ENCODE measurements at places on chromosomes 3 and 15.

DNA sequence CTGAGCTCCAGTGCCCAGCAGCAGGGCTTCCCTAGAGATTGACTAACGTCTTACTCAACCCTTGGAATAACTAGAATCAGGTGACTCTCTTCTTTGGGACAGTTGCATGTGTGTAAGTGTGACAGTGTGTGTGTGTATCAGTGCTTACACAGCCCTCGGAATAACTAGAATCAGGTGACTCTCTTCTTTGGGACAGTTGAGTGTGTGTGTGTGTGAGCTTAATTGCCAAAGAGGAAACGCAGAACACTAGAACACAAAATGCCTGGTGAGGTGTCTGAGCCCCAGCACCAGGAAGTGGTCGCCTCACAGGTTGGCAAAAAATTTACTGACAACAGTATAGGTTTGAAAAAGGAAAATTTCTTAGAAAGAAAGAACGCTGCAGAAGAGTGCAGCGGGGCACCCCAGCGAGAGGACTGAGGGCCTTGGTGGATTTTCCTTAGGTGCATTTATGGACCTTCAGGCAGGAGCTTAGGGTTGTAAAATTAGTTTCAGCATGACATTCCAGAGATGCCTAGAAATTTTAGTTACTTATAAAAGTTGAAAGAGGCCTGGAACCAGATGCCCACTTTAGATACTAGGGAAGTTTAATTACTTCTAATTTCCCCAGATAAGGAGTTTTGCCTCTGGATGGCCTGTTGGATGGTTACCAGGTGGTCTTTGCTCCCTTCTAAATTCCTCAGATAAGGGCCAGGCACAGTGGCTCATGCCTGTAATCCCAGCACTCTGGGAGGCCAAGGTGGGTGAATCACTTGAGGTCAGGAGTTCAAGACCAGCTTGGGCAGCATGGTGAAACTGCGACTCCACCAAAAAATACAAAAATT is 3.7 kb upstream of the WDR82 start:
- no peak for DNase-seq

DNA sequence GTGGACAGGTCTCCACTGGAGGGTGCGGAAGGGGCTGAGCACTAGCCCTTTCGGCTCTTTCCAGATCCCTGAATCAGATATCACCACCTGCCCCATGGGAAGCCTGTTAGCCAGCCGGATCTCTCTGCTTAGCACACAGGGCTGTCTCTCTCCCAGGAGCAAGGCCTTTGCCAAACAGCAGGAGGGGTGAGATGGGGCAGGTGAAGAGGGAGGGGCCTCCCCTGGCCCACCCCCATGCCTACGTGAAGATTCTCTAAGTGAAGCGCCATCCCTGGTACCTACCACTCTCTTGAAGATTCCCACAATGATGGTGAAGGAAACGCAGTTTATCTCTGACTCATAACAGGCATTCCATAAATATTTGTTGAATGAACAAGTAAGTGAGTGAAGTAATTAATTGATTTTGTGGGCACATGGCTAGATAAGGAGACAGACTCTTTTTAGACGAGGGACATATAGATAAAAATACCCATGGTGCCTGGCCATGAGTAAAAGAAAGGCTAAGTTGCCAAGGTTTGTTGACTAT is 19.6 kb upstream of the HCN4 start:
- DNase-seq, result no peak

DNA sequence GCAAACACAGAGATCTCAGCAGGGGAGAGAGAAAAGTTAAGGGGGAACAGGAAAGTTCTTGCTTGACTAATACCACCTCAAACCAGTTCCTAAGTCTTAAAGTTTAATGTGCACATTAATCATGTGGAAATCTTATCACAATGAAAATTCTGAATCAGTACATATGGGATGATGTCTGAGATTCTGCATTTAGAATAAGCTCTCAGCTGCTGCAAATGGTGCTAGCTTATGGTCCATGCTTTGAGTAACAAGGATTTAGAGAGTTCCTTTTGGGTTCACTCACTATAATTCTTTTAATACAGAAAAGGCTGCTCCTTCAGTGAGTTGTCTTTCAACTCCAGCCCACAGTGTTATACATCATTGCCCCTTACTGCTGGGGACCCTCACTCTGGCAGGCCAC is 99.5 kb upstream of the THRB start:
- DNase-seq, result no peak

GRCh38 chr3:68363796-68364195 is 568.6 kb downstream of the TAFA4 start:
- no peak for DNase-seq

DNA sequence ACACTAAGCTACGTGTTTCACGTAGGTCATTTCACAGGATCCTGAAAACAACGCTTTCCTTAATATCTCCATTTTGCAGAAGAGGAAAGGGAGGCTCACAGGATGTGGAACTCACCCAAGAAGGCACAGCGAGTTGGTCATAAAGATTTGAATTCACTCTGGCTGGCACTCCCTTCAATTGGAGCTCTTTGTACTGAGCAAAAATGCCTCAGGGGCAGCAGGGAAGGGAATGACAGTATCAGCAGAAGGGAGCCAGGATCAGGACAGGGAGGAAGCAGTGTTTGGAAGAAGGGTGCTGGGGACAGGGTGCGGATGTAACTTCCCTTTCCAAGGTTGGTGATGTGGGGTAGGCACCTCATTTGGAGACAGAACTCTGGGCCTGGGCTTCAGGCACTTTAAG is 1.1 kb upstream of the ST6GAL1 start:
- no peak for DNase-seq

DNA sequence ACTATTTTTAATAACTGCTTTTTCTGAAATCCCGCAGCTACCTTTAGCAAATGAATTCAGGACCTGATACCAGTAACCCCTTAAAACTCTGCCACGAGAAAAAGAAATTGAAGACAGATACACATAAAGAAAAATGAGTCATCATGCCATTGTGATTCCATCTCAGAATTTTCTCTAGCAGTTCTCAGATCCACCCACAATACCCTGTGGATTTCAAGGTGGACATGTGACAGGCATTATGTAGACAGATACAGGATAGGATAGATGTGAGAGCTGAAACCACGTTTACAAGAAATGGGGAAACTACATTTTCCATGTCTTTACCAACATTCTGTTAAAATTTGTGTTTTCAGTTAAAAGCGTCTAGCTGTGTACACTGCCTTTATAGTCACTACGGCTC is 291.9 kb upstream of the NR2F2 start:
- no peak for DNase-seq

DNA sequence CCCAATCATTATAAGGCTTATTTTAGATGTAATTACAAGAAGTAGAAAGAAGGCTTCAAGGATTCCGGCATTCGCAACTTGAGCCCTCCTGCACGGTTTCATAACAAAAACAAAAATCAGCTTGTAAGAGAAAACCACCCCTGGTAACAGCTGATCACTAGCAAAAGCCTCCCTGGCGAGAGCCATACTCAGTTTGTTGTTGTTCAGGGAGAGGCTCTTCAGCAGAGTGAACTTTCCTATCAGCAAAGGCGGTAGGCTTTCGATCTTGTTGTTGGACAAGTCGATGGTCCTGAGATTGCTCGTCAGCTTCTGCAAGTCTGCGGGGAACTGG is 710 bp downstream of the LRRC57 start:
- no peak for DNase-seq

GRCh38 chr15:69388260-69388705 is 25.9 kb upstream of the KIF23 start:
- no peak for DNase-seq

DNA sequence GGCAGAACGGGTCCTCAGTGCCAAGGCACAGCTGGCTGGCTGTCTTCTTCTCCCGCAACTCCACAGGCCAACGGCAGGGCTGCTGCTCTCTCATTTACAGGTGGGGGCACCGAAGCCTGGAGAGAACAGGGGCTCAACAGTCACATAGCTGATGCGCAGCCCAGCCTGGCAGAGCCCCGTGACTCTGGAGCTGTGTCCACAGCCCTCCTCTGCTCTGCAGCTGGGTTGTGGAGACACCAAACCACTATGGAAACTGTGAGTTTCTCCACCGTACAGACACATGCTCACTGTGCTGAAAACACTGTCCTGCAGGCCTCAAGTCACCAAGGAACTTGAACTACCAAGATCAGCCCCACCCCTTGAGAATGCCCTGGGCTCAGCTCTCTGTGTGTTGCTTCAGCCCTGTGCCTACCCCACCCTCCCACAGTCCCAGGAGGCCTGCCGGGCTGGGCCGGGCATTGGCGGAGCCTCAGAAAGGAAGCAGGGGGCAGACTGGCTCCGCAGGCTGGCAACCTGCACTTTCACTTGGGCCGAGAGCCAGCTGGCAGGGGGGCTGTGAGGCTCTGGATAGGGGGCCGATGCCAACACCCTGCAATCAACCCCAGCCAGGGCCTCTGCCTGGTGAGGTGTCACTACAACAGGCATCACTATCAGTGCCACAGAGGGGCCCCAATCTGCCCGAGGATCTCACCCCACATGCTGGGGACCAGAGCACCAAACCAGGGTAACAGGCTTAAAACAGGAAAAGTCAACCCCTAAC is 113.7 kb upstream of the RPL32 start:
- peak; percentile 77 for DNase-seq

- no peak for DNase-seq
Observed at GRCh38 chr3:159340877-159341500, 539.1 kb downstream of the MFSD1 start.

GRCh38 chr15:64634576-64635498 is 140.6 kb downstream of the RBPMS2 start:
- DNase-seq, result no peak

GRCh38 chr3:150739877-150740645 is 22.9 kb downstream of the SIAH2 start:
- no peak for DNase-seq

GRCh38 chr3:27590437-27591298 is 106.5 kb upstream of the SLC4A7 start:
- DNase-seq, result no peak

DNA sequence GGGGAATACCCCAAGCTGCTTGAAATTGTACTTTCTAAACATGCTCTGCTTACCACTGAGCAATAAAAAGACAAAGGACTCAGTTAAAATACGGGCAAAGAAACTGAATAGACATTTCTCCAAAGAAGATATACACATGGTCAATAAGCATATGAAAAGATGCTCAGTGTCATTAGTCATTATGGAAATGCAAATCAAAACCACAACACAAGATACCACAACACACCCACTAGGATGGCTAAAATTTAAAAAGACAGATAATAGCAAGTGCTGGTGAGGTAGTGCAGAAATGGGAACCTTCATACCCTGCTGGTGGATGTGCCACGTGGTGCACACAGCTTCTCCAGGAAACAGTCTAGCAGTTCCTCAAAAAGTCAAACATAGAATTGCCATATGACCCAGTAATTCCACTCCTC is 21.3 kb downstream of the LRIG1 start:
- DNase-seq, result no peak

DNA sequence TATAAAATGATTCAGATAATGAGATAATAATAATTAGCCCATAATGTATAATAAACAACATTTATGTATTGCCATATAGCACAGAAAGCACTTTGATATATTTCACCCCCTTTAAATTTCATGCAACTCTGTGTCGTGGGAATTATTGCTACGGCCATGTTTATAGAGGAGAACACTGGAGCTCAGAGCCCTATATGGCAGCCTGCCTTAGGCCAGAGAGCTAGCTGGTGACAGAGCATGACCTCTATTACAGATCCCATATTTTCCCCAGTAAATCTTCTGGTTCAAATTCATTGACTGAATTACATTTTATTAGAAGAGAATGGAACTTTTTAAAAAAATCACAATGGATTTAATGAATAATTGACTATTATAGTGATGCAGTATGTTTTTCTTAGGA is 25.0 kb downstream of the USP13 start:
- DNase-seq, result no peak

- DNase-seq, result no peak
Observed at GRCh38 chr15:53671545-53671944, 87.9 kb downstream of the WDR72 start.

DNA sequence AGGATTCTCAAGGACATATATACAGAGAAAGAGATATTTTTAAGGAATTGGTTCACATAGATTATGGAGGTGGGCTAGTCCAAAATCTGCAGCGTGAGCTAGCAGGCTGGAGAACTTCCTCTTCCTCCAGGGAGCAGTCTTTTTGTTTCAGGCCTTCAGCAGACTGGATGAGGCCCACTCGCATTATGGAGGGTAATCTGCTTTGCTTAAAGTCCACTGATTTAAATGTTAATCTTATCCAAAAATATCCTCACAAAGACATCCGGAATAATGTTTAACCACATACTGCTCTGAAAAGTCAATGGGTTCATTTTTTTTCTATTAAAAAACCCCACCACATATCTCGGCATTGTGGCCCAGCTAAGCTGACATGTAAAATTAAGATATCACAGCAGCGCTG is 22.2 kb upstream of the NRROS start:
- no peak for DNase-seq

DNA sequence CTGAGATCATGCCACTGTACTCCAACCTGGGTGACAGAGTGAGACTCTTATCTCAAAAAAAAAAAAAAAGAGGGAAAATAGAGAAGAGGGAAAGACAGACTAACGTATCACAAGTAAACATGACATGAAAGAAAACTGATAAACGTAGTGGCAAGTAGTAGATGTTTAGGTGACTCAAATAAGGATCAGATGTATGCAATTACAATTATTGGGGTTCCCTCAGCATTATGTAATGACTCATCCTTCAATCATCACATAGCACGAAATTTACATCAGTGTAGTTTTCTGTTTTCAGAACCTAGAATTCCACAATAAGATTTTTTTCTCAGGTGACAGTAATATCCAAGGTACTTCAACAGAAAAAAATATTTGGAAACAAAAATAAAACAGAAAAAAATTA is 46.6 kb downstream of the DPP8 start:
- DNase-seq, result no peak

DNA sequence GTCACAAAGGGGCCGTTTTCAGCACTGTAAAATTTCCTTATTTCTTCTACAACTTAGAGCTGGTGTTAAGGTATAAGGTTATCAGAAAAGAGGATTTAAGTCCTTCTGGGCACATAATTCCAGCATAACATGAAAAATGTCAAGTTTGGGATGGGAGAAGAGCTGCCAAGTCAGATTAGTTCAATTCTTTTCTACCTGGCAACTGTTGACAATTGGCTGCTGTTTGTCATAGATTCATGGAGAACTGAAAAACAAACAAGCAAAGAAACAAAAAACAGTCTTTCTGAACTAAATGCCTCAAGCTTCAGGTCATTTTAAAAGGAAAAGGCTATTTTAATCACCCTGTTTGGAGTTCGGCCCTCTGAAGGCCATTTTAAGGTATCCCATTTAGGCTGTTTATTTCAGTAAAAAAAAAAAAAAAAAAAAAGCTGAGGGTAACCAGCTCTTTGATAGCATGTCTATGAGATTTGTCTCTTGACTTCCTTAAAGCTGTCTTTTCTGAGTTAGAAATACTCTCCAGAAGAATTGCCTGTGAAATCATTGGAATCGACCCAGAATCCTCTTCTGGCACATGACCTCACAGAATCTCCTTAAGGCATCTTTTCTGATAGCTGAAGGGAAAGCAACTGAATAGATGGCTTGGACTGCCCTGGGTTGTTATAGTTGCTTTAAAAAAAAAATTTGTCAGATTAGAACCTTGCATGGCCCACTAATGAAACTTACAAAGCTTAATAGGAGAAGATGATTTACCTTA is 173.3 kb downstream of the SEMA6D start:
- no peak for DNase-seq

- no peak for DNase-seq
Observed at GRCh38 chr3:150764566-150764965, 1.6 kb upstream of the SIAH2 start.

- no peak for DNase-seq
Observed at GRCh38 chr3:82100378-82100777, 338.9 kb upstream of the GBE1 start.

GRCh38 chr3:155326901-155327300 is 33.4 kb upstream of the STRIT1 start:
- DNase-seq, result no peak

- peak; percentile 70 for DNase-seq
Observed at GRCh38 chr3:52685285-52685708, 416 bp downstream of the PBRM1 start.

GRCh38 chr15:68543165-68544008 is 35.4 kb upstream of the CORO2B start:
- no peak for DNase-seq
